ENCODE measurements at places on chromosomes 7 and 10.
A peak's percentile ranks its signal among the peaks of the same experiment; 100 is the strongest.

GRCh38 chr10:16545116-16545736, 23.5 kb upstream of the C1QL3 start:
- peak; percentile 11 for DNase-seq

DNA sequence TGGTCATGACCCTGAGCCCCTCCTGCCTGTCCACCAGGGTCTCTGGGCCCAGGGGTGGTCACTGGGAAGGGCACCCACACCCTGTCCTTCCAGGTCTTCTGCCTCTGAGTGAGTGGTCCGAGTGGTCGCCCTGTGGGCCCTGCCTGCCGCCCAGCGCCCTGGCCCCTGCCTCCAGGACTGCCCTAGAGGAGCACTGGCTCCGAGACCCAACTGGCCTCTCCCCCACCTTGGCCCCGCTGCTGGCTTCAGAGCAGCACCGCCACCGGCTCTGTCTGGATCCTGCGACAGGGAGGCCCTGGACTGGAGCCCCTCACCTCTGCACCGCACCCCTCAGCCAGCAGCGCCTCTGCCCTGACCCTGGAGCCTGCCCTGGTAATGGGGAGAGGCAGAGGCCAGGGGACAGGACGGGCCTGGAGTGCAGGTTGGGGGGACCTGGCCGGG, 13.9 kb upstream of the ZNF862 start:
- DNase-seq = no peak

DNA sequence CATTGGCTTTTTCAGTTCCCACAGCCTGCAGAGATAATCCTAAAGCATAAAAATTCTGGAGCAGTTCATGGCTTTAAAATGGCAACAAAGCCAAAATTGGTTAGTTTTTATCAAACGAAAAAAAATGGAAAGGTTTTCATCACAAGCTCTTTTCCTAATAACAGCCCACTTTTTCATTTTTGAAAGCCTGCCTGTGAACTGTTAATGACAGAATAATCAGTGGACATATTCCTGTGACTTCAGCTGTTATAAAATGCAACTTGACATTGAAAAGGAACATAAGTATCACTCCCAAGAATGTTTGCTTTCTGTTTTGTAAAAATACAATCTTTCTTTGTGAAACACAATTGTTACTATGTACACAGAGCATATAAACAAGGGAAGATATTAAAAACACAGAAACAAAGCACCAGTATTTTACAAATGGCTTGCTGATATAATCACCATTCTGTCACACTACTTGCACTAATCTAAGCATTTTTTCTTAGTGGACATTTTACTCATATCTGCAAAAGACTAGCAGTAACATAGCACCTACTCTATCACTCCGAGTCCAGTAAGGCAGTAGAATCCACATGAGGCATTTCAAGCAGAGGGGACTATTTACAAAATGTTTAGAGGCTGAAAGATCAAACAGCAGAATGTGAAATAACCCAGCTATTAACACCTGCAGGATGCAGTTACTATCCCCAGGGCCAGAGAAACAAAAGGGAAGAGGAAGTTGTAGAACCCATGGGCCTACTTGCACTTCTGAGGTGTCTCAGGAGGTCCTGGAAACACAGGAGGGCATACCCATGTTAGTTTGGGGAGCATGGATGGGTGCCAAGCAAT, 26.4 kb downstream of the MACC1 start:
- DNase-seq = no peak

- DNase-seq = peak; percentile 99
Observed at GRCh38 chr10:126062131-126063032, 166.0 kb downstream of the FANK1 start.

DNA sequence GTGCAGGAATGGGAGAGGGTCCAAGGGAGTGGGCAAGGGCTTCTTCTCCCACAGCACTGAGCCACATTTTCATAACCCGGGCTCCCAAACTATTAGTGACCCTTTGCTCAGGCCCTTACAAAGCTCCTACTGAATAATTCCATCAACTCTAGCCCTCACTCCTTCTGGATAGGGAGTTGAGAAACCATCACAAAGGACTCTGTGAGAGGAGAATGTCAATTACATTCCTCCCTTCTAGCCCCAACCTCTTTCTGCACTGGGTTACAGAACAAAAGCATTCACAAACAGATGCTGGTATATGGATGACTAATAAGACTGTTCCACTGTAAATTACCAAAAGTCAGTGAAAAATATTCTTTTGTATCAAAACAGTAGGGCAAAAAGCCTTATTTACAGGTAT, 203.7 kb downstream of the SORCS1 start:
- no peak for DNase-seq

- no peak for DNase-seq
Observed at GRCh38 chr7:130486954-130487436, 4.9 kb upstream of the MEST start.

DNA sequence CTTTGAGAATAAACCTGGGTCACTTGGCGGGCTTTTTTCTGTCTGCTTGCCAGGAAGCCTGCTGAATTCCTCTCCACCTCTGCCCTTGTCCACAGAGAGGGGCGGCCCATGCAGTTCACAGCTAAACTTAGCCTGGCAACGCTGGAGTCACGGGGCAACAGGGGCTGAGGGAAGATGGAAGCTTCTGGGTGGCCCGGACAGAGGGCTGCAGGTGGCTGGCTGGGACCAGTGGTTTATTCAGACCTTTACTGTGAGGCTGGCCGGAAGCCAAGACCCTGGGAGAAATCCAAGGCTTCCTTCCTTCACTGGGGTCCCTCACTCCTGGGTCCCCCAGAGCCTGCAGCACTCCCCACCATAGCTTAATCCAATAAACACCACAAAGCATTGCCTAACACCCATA, 17.0 kb downstream of the ITPRIP start:
- DNase-seq = no peak

DNA sequence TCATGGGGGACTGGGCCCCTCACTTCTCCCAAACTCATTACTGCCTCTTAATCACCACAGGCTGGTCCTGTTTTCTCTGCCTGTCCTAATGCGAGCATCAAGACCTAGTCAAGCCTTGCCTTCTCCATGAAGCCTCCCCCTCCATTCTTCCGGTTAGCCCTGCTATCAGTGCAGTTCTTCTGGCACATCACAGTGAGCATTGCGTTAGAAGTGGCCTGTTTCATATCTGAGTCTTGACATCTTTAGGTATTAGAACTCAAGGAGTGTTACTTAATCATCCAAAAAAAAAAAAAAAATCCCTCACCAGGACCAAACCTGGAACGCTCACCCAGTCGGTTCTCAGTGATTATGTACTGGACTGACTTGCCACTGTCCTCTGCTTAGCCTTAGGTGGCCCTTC, 17.4 kb downstream of the SNX10 start:
- no peak for DNase-seq
